Activated CD8-positive, alpha-beta T cell treated with anti-CD3 and anti-CD28 coated beads, Interleukin-2, amount 10 ng/mL, durations not matched to agents 7 days and 5 days (primary cell): ENCODE measurements at places on chromosomes 5 and 9. TPM values are rescaled to one million over a fixed set of nuclear protein-coding genes. Genes with fewer than 3 reads are reported as not detected.

- DNase-seq: no peak
Observed at GRCh38 chr5:56350597-56351170, 117.6 kb upstream of the ANKRD55 start.

CCL27 gene
- not detected for total RNA-seq

DNA sequence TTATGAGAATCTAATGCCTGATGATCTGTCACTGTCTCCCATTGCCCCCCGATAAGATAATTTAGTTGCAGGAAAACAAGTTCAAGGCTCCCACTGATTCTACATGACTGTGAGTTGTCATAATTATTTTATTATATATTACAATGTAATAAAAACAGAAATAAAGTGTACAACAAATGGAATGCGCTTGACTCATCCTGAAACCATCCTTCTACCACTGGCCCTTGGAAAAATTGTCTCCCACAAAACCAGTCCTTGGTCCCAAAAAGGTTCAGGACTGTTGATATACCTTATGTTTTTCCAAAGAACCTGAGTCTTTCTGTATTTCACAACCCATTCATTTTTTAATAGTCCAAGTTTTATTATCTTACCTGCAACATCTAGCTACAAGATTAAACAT, 403.5 kb downstream of the TAF11L14 start:
- no peak for DNase-seq

DNA sequence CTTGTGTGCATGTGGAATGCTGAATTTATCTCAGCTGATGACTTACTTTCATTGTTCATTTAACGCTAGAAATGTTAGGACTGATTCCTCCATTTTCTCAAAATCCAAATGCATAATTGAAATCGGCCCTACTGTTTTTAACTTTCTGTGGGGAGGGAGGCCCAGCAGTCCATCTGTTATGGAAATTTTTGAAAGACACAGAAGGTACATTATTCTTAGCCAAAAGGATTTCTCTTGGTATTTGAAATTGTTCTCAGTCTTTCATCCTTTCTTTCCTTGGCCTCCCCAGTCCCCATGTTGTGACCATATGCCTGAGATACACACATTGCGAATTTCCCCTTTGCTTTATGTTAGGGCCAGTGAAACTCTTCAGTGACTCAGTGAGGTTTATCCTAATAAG, 549.9 kb downstream of the IRX1 start:
- no peak for DNase-seq

DNA sequence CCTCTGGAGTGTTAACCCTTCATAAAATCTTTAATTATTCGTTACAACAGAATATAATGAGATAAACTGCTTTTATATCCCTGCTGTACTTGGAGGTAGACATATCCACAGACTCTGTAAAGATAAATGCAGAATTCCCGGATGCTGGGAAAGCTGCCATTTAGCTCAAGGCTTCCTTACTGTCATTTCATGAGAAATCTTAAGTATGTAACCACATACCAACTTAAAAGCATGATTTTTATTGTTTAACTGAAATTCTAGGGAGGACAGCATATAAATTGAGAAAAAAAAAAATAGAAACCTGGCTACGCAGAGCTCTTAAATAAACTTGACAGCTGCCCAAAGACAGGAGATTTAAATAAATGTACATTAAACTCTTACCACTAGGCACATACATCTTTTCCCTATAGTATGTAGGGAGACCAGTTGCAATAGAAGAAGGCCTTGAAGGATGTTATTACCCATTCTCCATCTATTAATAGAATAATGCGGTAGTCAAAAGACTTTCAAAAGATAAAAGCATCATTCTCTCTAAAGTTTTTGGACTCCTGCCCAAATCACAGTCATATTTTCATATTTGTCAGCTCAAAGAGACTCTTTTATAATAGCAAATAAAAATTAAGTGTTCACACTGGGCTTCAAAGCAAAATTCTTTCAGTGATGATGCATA, 373.8 kb downstream of the NDUFS4 start:
- no peak for DNase-seq

GRCh38 chr9:14215614-14216013, 98.3 kb downstream of the NFIB start:
- DNase-seq: no peak

DNA sequence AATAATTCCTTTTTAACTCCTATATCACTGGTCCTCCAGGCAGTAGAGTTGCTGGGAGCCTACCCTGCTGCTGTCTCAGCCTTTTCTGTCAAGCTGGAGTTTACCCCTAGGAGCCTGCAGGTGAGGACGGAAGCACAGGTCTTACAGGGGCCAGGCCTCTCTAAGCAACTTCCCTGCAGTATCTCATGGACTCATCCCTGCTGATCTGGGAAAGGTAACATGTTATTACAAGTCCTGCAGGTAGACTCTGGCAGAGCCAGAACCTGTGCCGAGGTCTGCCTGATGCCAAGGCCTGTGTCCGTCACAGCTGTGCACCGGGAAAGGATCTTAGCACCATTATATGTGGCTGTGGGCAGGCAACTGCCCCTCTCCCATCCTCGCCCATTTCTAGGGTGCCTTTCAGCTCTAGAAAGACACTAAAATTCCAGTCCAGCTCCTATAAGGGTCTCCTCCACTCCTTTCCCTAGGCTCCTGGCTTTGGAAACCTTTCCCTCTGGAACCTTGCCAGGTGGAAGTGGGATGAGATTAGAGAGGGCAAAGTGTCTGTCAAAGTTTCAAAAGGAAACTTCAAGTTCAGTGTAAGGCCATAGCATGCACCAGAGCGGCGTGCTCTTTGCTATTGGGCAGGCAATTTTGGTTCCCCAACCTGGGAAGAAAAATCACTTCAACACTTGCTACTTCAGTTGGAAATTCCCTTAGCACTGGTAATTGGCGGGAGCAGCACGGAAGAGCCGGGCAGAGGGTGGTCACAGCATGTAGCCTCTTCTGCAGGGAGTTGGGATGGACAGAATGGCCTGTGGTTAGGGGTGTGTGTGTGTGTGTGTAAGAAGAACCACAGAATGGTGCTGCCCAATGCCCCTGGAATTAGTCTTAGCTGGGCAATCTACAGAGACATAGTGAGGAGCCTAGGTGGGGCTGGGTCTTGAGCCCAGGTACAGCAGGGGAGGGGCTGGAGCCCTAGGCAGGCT, 17.5 kb downstream of the TMEM171 start:
- no peak for DNase-seq

GRCh38 chr9:108434502-108434901, 421.3 kb downstream of the ACTL7B start:
- no peak for DNase-seq

DNA sequence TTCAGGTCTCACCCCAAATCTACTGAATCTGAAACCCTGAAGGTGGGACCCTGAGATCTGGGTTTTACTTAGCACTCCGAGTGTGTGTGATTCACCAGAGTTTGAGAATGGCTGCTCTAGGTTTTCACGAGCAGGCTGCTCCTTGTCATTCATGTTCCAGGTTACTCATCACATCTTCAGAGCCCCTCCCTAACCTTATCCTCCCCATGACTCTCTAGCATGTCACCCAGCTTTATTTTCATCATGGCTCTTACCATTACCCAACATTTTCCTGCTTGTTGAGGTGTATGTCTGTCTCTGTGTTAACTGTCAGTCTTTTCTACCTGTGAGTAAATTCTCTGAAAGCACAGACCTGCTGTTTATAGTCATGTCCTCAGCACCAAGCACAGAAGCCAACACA, 319.2 kb downstream of the NSG2 start:
- no peak for DNase-seq
